ENCODE measurements at places on chromosomes 4 and X.
A peak's percentile ranks its signal among the peaks of the same experiment; 100 is the strongest.

DNA sequence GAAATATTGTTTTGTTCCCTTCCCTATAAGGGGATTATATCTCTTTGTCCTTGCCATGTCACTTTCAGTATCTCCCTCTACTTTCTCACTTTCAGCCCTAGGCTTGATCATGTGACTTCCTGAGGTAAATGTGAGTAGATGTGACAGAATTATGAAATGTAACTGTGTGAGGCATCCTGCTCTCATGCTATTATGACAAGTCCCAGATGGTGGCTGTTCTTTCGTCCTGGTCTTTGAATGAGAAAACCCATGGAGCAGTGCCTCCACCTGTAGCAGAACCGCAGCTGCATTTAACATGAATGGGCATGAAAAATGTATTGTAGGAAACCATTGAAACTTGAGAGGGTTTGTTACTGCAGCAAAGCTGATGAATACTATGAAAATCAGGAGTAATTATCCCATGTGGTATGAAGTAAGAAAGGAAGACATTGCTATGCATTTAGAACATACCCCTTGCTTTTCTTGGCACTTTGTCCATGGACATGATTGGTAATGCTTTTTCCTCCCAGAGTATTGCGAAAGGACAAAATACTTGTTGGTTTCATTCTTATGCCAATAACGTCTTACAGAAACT lies 202.2 kb upstream of the GPRIN3 start:
- no peak for DNase-seq

DNA sequence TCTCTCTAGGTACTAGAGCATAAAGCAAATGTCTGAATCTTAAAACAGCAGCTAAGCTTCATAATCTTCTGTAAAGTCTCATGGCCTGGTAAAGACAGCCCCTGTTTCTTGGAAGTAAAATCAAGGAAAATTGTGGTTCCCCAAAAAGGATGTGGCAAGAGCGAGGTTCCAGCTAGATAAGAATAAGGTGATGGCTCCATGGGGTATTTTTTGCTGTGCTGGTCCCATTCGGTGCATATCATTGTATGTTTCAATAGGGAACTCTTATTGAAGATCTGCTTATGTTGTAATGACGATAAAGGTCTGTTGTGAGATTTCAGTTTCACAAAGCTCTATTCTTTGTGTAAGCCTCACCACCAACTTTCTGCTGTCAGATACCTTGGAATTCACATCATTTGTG lies 316.9 kb upstream of the NOCT start:
- no peak for DNase-seq

- DNase-seq, result no peak
Observed at GRCh38 chr4:17781300-17782287, at the start of gene FAM184B. FAM184B (minus strand) TSS chr4:17781621; CDS start chr4:17781299, 322 bp downstream.

DNA sequence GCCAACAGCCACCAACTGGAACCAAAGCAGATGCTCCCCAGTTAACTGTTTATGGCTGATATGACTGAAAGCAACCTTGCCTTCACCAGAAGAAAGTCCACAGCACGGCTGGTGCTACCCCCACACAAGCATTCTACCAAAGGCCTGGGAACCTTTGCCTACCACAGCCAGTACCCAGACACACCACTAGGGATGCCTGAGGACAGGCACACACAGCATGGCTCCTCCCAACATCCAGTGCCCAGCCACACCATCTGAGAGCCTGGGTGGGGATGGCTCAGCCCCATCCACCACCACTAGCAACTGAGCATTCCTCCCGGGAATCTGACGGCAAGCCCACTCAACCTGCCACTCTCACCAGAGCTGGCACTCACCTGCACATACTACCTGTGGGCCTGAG lies 178.6 kb downstream of the SLC7A11 start:
- no peak for DNase-seq

DNA sequence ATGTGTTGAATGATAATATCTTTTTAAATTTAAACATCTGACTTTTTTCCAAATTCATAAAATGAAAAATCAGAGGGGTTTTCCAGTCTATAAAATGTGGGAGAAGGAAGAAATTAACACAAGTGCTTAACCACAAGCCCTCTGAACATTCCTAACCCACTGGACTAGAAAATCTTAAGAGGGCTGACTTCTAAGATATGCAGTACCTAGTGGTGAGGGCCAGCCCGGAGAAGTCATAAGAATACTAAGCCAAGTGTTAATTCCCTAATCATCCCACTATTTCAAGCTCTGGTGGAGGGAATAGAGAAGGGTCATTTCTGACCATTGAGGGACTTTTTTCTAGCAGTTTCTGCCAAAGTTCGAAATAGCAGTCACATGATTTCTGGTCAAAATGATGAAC lies 86.9 kb upstream of the NEIL3 start:
- DNase-seq, result no peak

GRCh38 chr4:47442980-47443379 lies 20.5 kb downstream of the COMMD8 start:
- peak; percentile 79 for DNase-seq

GRCh38 chr4:60744767-60745166 lies 455.4 kb upstream of the ADGRL3 start:
- no peak for DNase-seq

DNA sequence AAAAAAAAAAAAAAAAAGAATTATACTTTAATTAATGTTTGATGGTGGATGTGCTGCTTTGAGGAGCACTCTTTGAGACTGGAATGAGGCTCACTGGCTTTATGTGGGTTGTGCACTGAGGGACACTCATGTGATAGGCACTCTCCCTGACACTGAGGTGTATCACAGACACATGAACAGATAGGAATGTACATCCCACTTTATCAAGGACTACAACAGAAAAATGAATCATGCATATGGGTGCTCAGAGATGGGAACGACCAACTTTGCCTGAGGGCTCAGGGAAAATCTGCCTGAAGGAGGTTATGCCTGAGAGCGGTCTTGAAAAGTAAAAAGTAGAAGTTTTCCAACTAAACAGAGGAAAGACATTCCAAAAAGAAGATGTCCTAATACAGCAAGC lies 97.7 kb upstream of the RBPJ start:
- no peak for DNase-seq

- DNase-seq, result no peak
Observed at GRCh38 chr4:54076673-54077072, 12.3 kb upstream of the CHIC2 start.

DNA sequence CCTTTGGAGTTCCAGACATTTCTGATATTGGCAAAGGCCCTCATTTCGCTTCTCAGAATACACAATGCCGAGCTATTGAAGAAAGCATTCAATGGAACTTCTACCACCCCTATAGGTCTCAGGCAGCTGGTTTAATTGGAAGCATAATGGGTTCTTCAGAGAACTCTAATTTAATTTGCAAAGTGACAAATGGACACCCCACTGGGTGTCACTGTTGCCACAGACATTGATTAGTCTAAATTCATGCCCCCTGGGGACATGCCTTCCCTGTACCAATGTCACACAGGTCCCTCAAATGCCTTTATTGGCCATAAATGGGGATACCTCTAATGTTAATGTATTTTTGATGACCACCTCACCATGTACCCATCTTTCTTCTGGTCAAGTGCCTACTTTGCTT lies 22.9 kb upstream of the TMEM255A start:
- DNase-seq, result no peak

DNA sequence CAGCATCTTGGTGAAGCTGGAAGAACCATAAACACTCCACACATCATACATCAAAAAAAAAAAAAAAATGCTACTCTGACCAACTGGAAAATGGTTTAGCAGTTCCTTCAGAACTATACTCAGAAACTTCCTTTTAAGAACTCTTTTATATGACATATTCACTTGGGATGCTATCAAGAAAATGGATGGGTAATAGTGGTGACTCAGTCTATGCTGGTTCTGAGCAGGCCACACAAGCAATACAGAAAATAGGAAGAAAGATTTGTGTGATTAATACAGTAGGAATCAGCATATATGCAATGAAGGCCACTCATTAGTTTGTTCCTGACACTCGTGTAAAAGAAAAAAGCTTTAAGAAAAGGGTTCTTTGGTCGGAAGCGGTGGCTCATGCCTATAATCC lies 123.5 kb upstream of the FAT4 start:
- DNase-seq, result no peak

- DNase-seq, result no peak
Observed at GRCh38 chr4:118270492-118270891, 82.3 kb downstream of the PRSS12 start.

- no peak for DNase-seq
Observed at GRCh38 chr4:81152839-81153713, 61.9 kb downstream of the PRKG2 start.

GRCh38 chr4:123589301-123589700 lies 192.7 kb downstream of the SPRY1 start:
- no peak for DNase-seq

GRCh38 chrX:38560776-38561125 lies 591 bp upstream of the TSPAN7 start:
- DNase-seq, result no peak

GRCh38 chr4:25129917-25130316 lies 30.3 kb downstream of the SEPSECS start:
- no peak for DNase-seq

Measured in GF-D8 (cell line).